NCI-H1105 (cell line): ENCODE measurements at places on chromosomes 12 and 14.

DNA sequence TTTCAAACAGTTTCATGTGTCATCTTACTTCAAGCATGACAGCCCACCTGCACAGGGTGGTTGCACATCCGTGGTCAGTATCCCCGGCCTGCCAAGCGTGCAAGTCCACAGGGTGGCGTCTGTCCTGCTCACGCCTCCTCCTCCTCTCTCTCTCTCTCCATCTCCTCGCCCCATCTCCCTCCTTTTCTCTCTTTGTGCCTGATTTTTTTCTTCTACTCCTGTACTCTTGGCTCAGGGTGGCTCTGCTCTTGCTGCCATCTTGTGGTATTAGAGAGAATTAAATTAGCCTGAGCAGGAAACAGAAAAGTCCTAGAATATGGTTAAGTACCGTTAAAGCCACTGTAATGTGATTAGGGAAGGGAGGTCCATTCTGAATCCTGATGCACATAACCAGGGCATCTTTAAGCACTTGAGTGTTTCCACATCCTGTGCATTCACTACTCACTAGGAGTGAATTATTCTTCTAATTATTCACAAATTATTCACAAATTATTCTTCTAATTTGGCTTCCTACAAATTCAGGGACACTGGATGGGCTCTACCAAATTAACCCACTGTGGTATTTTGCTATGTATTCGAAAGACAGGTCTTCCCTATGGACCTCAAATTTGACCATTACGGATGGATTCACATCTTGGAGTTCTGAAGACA, 25.5 kb upstream of the DTX1 start:
- DNase-seq, result peak; percentile 61

DNA sequence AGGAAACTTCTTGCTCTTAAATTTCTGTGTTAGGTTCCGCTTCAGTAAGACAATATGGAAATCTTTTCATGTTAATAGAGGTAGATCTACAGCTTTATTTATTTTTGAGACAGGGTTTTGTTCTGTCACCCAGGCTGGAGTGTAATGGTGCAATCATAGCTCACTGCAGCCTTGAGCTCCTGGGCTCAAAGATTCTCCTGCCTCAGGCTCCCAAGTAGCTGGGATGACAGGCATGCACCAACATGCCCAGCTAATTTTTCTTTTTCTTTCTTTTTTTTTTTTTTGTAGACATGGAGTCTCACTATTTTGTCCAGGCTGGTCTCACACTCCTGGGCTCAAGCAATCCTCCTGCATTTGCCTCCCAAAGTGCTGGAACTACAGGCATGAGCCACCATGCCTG, 70.1 kb downstream of the DAO start:
- no peak for DNase-seq

DNA sequence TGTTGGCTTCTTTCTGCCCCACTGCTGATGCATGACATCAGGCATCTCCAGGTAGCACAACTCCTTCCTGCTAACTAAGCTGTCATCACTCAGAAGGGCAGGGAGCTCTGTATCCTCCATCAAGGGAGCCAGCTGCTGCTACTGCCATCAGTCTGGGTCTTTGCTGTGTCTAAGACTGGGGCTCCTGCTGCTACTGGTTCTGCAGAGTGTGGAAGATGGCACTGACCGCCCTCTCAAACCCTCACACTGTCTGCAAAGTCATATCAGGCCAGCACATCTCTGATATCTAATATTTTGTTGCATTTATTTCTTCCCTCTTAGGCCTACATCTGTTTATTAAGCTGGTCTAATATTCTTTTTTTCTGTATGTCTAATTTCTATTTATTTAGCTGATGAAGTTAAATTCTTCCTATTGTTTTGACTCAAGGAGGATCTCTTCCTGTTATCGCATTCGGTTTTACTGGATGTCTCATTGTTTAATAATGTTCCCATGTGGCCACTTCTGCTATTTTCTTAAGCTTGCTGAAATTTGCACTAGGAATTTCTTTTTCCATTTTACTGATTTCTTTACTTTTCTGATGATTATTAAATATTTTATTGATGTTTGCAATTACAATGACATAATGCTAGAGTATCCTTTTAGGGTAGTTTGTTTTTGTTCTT, 7.6 kb upstream of the E2F7 start:
- no peak for DNase-seq

GRCh38 chr14:103629503-103630121, 601 bp downstream of the KLC1 start:
- peak; percentile 8 for DNase-seq

GRCh38 chr12:120479458-120479857, 9.9 kb upstream of the SRSF9 start:
- DNase-seq, result no peak

DNA sequence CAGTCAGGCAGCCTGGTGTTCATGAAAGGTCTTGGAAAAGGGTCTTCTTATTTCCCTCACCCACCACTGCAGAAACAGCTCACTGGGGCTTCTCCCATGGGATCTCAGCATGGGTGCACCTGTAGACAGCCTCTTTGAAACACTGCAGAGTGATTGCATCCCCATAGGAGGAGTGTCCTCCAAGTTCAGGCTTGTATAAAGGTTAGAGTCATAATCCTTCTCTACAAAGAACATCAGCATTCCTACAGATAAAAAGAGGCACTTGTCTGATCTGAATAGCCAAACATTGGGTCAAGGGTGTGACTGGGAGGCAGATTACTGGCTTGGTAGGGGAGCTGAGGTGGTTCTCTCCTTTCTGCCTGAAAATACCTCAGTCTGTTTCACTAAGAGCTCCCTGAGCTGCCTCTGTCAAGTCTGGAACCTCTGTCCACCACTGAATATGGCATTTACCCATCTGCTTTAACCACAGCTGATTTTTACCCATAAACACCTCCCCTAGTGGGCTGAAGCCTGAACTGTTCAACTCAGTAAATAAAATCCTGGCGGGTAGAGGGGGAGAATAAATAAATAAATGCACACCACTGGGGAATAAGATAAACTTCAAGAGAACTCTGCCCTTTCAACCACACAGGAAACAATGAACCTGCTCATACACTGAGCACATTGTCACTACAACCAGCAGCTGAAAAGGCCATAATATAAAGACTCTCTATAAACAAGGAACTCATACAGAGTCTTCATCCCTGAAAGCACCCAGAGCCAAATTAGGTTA, 120.7 kb upstream of the SCAF11 start:
- DNase-seq, result no peak

- no peak for DNase-seq
Observed at GRCh38 chr14:24990773-24991172, 59.2 kb downstream of the STXBP6 start.

- DNase-seq, result no peak
Observed at GRCh38 chr14:93638790-93639189, 149.5 kb downstream of the PRIMA1 start.

DNA sequence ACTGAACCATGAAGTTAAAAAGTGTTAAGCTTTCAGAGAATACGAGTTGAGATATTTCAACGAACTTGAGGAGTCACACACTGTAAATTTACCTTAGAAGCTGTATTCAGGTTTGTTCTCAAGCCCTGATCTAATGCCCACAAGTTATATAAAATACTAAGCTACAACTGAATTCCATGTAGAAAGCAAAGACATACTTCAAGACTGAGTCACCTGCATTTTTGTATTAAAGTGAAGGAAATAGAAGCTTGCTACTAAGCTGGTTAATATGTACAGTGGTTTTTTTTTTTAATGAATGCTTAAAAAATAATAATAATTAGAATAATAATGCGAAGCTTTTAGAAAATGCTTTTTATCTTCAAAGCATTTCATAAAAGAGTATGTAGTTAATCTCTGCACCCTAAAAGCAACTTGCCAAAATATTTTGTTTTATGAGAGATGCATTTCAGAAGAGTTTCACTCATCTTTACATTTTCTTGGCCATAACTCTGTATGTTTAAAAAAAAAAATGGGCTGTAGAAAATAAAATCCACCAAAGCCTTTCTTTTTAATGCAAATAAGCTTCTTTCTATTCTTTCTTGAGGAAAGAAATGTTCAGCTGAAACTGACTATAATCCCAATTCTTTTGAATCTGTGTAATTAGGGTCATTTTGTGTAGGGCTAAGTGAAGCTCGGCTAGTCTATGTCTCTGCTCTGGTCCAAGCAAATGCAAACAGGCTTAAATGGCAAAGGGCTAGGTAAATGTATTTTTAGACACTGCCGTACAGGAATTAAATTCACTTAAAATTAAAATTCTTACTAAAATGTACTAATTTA, 1047.5 kb upstream of the FLRT2 start:
- DNase-seq, result no peak
